ENCODE measurements at places on chromosomes 12 and 14.

DNA sequence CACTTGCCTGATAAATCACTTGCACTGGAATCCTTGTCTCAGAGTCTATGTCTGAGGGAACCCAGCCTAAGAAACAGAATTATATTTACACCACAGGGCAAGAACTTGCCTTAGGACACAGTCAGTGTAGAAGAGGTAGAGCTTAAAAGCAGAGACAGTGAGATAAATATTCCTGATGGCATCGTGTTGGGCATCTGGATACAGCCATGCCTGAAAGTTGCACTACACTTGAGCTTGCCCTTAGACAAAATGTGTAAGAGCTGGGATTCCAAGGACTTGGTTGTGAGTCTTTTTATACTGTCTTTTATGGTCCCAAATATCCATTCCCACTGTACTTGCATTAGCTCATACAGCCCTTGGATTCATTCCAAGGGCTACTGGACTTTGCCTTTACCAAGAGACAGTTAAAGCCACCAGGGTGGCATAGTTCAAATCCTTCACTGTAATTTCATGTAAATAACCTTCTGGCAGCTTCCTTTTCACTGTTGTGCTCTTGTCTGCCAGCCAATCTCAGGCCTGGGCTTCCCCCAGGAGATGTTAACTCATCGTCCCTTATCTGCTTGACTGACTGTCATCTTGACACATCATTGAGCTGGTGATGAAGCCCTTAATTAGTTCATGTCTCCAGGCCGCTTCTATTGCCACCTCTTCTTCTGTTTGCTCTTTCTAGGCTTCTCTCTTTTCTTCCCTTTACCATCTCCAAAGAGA lies 577.9 kb upstream of the TBX3 start:
- DNase-seq = no peak

- no peak for DNase-seq
Observed at GRCh38 chr14:96198430-96199130, 6.1 kb upstream of the BDKRB2 start.

DNA sequence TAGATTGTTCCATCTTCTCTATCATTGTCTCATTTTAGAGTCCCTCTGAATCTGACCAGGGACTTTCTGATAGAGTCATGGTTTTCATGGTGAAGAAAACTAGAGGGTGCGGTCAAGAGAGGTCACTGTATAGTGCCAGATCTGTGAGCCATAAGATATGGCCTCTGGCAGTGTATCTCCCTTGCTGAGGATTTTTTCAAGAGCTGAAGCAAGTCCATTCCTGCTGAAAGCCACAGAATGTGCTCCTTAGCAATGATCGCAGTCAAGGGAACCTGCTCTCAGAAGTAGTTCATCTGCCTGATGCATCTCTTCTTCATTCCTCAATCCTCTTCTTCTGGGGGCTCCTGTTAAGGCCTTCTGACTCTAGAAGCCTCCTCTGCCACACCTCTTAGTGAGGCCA lies 405.2 kb downstream of the EGLN3 start:
- DNase-seq = no peak

DNA sequence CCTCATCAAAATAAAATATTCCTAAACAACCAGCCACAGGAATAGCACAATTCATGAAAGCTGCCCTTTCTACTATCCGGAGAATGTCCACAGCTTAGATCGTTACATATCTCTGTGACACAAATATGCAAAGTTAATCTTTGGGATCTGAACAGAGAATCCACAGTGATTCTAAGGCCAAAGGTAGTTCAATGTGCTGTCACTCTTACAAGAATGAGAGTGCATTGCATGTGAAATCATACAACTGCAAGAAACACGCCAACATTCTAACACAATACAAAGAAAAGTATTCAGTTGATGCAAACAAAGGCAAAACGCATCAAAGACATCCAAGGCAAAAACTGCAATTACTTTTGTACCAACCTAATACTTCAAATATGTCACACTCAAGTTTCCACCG lies 60.4 kb downstream of the KSR2 start:
- no peak for DNase-seq

GRCh38 chr12:117019866-117020265 lies 79.3 kb downstream of the TESC start:
- DNase-seq = no peak

- DNase-seq = no peak
Observed at GRCh38 chr12:118061011-118061872, at the start of gene WSB2. Gene WSB2, minus strand, starts transcription at chr12:118061179. Its CDS starts 131 bp downstream, at chr12:118061048.

- no peak for DNase-seq
Observed at GRCh38 chr12:103272949-103273348, 222.8 kb downstream of the C12orf42 start.

DNA sequence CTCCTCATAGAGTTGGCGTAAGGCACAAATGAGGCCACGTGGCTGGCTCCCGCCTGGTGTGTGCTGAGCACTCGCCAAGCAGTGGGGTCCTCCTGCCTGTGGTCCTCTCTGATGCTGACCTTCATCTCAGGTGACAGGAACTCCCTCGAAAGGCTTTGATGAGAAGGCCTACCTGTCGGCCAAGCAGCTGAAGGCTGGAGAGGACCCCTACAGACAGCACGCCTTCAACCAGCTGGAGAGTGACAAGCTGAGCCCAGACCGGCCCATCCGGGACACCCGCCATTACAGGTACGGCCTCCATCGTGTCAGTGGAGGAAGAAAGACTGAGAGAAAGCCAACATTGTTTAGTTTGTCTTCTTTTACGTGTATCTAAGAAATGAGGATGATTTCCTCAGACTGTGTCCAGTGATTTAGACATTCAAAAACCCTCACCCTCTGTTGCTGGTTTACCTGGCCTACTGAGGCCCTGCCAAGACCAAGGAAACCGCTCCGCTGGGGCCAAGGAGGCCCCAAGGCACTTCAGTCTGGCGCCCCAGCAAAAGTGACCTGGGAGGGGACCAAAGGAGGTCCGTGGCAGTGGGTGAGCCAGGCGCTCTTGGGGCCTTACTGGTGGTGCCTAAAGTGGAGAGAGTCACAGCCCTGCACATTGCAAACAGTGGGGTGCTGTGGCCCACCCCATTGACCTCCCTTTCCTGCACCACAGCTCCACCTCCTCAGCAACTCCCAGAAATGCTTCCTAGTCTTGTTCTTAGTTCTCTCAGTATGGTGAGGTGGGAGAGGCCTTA lies 60.8 kb downstream of the GALNT16 start:
- DNase-seq = no peak

DNA sequence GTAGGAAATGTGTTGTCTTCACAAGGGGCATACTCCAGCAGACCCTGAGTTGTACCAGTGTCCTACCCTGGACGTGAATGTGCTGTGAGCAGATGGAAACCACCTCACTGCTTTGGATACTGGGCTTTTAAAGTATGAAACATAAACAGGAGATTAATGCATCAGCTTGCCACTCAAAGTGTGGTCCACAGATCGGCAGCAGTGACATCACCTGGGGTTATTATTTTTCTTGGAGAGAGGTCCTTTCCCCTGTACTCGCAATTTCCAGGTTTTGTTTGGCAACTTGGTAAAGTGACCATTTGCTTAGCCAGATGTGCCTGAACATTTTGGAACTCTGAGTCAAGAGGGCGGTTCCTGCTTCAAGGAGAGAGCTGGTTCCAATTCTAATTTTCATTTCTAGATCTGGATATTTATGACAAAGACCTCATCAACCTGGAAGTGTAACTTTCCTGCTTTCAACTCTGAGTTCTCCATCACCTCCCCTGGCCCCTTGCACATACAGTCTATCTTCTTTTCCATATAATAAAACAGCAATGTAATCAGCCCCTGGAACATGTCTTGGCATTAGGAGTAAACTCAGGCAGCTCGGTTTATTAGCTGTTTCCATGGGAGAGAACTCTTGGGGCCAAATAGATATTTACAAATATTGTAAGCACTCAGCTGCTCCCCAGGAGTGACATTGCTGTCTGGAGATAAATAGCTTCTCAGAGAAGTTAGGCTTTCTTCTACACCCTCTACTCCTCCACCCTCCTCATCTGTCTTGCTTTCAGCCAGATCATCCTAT lies 237.0 kb upstream of the TBX3 start:
- DNase-seq = no peak

GRCh38 chr12:128969480-128970055 lies 116.3 kb downstream of the GLT1D1 start:
- no peak for DNase-seq

Measured in KBM-7 (cell line).